Lung microvascular endothelial cell (primary cell): ENCODE measurements at places on chromosomes 13 and 19.
A peak's percentile ranks its signal among the peaks of the same experiment; 100 is the strongest.

GRCh38 chr13:106533101-106533942 lies 2.1 kb downstream of the EFNB2 start:
- peak; percentile 88 for DNase-seq

GRCh38 chr19:13756210-13756609 lies 8.1 kb upstream of the MRI1 start:
- no peak for DNase-seq

DNA sequence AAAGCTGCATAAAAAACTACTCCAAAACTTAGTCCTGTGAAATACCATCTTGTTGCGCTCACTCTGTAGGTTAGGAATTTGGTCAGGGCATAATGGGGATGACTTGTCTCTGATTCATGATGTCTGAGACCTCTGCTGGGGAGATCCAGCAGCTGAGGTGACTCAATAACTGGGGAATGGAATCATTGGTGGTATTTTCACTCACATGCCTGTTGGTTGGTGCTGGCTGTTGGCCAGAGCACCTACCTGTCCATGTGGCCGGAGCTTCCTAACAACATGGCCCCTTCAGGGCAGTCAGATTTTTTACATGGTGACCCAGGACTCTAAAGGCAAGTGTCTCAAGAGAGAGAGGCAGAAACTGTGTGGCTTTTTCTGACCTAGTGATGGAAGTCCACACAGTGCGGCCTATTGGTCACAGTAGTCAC lies 7.4 kb upstream of the ESD start:
- peak; percentile 60 for DNase-seq

DNA sequence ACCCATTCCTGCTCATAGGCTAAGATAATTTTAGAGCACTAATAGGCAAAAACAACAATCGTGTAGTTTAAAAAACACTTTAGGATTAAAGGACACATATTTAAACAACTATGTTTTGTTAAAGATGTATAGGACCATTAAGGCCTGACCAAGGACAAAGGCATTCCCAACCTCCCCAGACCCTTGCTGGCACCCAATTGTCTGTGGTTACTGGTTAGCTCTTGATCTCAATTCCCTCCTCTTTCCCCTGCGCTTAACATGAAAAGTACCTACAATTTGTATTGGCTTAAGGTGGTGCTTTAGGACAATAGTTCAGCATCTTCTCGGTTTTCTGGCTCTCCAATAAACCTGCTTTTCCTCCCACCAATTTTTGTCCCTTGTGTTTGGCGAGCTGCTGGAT lies 51.0 kb downstream of the TEX26 start:
- no peak for DNase-seq

DNA sequence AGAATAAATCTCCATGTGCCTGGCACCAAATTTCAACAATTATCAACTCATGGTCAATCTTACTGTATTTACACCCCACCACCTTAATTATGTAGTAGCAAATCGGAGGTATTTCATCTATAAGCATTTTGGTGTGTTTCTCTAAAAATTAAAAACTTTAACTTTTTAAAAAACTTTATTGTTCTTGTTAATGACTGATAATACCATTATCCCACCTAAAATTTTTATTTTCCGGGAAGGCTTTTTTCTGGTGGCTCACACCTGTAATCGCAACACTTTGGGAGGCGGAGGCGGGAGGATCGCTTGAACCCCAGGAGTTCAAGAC lies 453 bp upstream of the PDCD2L start:
- DNase-seq: no peak

DNA sequence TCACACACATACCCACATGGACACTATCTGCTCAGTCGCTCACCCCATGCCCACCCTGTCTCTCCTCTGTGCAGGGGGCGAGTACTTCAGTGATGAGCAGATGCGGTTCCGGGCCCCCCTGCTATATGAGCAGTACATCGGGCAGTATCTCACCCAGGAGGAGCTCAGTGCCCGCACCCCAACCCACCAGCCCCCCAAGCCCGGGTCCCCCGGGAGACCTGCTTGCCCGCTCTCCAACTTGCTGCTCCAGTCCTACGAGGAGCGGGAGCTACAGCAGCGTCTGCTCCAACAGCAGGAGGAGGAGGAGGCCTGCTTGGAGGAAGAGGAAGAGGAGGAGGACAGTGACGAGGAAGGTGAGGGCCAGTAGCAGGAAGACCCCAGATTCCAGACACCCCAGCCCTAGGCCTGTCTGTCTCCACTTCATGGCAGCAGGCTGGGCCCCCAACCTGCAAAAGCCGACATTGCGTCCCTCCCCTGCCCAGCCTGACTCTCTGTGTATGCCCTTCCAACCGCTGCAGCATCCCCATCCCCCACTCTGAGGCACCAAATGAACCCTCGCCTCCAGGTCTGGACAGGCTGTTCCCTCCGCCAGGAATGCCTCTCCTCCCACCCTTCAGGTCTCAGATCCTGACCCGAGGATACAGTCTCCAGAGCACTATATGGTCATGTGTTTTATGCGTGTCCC lies 9.7 kb downstream of the CCDC97 start:
- no peak for DNase-seq

DNA sequence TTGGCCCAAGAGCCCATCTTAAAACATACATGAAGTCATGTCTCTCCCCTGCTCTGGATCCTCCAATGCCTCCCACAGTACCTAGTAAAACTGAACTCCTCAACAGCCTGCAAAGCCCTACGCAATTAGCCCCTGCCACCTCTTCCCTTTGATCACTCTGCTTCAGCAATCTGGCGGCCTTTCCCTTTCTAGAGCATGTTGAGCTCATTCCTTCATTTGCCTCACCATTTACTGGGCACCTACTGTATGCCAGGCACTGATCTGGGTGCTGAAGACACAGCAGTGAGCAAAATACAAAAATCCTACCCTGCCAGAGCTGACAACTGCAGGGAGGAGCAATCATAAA lies 2.9 kb downstream of the KEAP1 start:
- DNase-seq: no peak
